Fibroblast of villous mesenchyme (primary cell): ENCODE measurements at places on chromosomes 3 and 15. TPM values are rescaled to one million over a fixed set of nuclear protein-coding genes. Genes with fewer than 3 reads are reported as not detected.

The ZNF502 gene
- total RNA-seq = 4.2 and 6.9 TPM in 2 replicates

The DOCK3 gene
- under 0.01 TPM in 2 replicates for total RNA-seq

The GCSAM gene
- not detected in 2 replicates for total RNA-seq

The CLSTN2 gene
- 5.8 and 7.3 TPM in 2 replicates for total RNA-seq

The POPDC2 gene
- 1.3 TPM in 2 replicates for total RNA-seq

The ERICH6 gene
- total RNA-seq = 0.32 and 0.43 TPM in 2 replicates

The NPRL2 gene
- 21.3 and 22.9 TPM in 2 replicates for total RNA-seq

The ICE2 gene
- total RNA-seq = 28.7 and 31.1 TPM in 2 replicates

DNA sequence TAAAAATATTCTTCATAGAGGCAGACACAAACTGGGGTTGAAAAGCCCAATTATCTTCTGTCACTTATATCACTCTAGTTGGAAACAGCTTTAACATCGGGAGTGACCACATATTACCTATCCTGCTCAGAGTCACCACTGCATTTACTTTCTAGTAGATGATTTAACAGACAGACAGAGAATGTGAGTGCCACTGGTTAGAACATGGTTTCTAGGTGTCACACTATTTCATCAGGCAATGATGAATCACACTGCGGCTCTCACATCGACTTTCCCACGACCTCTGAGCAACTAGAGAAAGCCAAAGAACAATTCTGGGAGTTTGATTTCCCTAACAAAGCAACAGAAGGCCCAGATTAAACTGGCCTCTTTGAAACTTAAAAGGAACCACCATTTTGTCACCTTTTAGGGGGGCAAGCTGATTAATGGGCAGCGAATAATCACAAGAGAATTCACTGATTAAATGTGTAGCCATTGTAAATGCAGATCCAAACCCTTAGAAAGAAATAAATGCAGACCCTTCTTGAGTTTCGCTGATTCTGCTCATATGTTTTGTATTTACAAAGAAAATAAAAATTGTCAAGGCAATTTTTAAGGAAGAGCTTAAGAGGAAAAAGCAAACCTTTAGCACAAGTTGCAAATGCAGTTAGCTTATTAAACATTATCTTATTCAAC is 112.6 kb upstream of the KBTBD8 start:
- DNase-seq = peak; percentile 24

GRCh38 chr3:101320475-101320874 is at the start of gene IMPG2:
Gene IMPG2 (minus strand): TSS chr3:101320575. CDS start chr3:101320372, 203 bp downstream.
- no peak for DNase-seq

DNA sequence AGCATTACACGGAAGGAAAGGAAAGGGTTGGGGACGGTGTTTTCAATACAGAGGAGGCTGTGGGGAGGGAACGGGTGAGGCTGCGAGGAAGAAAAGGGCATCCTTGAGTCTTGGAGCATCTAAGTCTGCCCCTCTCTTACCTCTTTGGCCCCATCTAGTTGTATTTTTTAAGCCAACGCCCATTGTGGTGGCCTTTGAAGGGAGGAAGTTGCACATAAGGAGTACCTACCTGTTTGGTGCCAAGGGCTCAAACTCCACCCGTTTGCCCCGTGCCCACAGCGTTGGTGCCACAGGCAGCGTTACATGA is 146.1 kb upstream of the UMPS start:
- DNase-seq = no peak

DNA sequence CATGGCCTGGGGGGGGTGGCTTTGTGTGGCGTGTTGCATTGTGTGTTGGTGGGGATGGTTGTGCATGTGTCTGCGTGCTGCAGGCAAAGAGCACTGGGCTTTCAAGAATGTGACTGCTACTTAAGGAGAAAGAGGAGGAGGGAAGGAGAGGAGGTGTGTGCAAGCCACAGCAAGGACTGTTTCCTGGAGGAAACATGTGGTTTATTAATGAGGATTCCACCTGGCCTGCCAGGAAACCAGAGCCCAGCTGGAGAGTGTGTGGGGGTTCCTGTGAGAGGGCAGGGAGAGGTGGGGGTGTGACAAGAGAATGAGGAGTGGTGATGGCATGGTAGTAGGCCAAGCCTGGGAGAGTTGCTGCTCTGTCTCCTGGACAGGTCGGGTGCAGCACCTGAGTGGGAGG is 258.1 kb upstream of the ROPN1 start:
- DNase-seq = no peak

DNA sequence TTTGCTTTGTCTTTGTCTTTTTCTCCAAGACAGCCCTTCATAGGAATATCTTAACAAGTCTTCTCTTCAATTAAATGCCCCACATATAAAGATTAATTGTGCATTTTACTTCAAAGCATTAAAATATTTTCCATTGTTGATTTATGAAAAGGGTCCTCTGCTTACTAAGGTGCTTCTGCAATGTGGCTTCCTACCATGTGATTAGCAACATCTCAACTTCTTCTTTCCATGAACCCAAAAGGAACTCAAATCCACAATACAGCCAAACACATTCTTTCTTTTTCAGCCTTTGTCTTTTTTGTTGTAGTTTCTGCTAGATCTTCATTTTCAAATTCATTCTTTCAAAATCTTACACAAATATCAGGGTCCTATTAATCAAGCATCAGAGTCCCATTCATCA is 309.2 kb downstream of the NSUN3 start:
- no peak for DNase-seq

DNA sequence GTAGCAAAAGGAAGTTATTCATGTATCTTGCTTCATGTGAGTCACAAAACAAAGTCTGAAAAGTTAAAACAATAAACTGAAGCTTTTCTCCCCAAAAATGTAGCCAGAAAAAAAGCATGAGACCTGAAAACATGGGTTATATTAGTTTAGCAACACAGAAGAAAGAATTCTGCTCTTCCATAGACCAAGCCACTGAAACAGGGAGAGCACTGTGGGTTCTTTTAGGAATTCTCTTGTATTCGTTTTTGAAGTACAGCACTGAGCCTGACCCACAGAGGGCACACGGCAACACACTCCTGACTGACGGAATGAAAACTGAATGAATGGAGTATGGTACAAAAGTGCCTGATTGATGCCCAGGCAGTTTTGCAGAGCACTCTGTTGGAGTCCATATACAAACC is 66.6 kb downstream of the TM4SF4 start:
- peak; percentile 14 for DNase-seq

DNA sequence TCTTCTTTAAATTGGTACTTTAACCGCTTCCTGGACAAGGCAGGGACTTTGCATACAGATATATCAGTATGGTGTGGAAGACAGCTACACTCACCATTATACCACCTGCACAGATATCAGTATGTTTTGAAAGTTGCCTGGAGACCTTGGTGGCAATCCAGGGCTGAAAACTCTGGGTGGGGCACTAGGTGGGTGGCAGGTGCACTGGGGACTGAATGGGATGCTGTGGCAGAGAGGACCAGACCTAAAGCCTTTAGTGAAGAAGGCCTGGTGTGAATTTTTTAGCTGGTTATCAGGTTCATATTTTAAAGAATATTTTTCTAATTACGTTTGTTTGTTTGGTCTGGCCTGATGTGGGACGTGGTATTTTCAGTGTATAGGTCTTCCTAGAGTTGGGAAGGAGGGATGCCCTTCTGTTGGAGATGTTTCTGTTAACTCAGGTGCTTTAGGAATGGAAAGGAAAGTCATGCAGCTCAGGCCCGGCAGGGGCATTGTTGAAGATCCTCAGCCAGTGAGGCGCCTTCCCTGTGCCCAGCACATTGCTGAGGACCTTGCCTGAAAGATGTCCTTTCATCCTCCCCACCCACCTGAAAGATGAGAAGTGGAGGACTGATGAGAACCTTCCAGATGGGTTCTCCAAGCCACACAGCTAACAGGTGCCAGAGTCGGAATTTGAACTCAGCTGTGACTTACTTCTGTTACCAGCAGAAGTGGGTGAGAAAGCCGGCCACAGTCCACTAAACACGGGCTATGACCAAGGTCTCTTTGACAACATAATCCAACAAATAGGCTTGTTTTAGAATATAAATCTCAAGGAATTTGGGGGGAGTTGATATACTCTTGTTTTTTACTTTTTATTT is 77.3 kb downstream of the APBA2 start:
- no peak for DNase-seq

DNA sequence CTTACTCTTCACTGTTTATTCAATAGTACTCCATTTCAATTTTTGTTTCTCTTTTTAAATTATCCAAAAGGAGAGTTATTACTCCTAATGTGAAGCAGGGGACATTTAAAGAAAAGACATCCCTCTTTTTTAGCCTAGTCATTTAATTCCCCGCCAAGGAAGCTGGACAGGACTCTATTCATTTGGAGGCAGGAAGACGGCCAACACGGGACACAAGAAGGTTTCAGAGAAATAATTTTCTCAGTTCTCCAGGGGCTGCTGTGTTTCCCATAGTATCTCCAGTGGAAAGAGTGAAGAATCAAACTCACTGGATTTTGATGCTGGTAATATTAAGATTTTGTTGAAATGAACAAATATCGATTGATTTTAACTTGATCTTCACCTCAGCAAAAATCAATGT is 833.7 kb downstream of the ROBO2 start:
- DNase-seq = no peak

- DNase-seq = peak; percentile 86
These were observed 109.8 kb downstream of the PPP2R3A start for GRCh38 chr3:136075218-136075808.

DNA sequence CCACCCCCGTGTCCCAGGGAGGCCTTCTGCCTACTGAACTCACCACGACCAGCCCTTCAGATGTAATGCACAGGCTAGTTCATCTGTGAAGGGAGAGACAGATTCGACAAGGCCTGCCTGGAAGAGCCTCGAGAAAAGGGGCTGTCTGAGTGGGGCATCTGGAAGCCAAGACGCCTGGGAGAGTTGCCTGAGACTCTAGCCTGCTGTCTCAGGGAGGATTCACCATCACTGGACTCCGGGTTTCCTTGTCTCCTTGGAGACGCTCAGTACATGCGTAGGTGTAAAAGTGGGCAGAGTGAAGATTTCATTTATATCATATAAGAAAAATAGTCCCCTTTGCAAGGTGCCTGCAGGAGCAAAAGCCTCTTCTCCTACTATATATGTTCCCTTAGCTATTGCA is 468.9 kb downstream of the FOXP1 start:
- no peak for DNase-seq

DNA sequence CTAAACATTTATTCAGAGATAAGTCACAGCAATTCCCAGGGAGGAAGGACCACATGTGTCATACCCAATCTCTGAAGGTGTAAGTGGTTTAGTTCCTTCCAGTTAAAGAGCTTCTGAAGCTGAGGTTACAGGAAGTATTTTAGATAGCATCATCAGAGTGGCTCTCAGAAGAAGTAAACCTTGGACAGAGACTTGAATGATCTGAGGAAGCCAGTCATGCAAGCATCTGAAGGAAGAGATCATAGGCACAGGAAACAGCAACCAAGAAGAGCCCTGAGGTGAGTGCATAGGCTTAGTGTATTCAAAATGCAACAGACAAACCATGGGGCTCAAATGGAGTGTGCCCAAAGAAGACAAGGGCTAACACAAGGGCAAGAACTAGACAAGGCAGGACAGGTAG is 210.3 kb downstream of the ULK4 start:
- no peak for DNase-seq

DNA sequence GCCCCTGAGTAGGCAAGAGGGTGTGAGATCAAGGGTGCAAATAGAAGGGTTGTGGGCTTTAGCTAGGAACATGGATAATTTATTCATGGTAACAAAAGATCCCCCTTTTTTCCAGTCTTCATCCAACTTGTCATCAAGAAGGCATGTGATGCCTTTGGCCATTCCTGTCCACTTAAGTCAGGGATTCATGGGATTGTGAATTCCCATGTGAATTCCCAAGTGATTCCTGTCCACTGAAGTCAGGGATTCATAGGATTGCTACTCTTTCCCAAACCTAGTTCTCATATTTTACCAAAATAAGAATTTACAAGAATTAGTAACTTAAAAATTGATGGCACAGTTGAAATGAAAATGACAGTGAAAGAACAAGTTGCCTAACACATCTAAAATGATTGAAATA is 40.8 kb downstream of the HMG20A start:
- DNase-seq = no peak

- no peak for DNase-seq
These were observed 463.5 kb upstream of the RASGRP1 start for GRCh38 chr15:39028069-39028468.

DNA sequence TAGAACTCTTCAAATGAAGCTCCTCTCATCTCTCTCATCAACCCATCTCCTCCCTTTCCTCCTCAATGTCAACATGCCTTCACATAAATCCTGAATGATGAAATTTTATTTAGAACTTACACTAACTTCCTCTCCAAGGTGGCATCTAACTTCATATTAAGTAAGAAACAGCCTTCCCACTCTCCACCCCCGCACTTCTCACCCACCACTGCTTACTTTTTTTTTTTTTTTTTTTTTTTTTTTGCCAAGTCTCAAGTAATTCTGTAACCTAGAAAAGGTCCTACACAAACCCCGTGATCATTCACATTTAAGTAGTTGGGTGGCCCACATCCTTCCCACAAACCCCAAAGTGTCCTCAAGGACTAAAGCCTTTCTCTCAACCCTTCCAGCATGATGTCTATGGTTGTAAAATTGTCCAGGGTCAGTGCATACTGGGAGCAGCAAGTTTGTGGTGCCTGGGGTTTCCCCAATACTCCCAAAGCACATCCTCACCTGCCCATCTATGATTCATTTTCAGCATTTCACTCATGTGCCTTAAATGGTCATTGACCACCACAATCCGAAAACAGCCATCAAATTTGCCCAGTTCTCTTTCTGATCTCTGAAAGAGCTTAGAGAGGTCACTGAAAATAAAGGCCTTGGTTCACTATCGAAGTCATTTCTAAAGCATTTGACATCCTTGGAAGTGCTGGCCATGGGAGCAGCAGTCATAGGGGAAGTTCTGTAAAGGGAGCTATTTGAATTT is 47.2 kb downstream of the CD86 start:
- DNase-seq = no peak

DNA sequence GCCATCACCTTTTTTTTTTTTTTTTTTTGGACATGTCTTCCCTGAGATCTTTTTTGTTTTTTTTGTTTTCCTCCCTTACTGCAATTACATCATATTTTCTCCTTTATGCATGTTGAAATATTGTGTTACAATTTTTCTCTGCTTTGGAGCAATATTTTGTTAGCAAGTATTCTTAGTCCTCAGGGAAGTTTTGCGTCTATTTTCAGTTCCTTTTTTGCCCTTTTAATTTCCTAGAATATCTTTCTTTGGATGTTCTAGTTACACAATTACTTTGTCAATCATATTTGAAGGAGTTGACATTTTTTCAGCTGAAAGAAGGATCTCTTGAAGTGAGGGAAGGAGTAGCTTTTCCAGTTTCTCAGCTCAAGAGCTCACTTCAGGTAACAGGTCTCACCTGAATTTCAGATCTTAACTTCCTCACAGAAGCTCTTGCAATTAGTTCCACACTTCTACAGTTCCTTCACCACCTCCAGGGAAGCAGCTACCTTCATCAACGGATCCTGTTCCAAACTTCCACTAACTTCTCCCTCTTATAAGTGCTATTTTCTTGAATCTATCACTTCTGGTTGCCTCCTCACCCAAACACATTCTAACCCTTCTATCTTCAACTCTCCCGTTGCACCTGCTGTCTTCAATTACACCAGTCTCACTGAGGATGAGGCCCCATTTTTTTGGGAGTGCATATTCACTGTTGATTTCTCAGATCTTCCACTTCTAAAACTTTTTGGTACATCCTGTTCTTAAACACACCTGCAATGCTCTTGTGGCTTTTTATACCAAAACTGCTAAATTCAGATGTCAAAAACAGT is 57.8 kb upstream of the CPOX start:
- no peak for DNase-seq

GRCh38 chr15:75659928-75660645 is 12.4 kb downstream of the SNX33 start:
- DNase-seq = no peak
